Cardiac fibroblast (primary cell): ENCODE measurements at places on chromosomes 7 and 10.

DNA sequence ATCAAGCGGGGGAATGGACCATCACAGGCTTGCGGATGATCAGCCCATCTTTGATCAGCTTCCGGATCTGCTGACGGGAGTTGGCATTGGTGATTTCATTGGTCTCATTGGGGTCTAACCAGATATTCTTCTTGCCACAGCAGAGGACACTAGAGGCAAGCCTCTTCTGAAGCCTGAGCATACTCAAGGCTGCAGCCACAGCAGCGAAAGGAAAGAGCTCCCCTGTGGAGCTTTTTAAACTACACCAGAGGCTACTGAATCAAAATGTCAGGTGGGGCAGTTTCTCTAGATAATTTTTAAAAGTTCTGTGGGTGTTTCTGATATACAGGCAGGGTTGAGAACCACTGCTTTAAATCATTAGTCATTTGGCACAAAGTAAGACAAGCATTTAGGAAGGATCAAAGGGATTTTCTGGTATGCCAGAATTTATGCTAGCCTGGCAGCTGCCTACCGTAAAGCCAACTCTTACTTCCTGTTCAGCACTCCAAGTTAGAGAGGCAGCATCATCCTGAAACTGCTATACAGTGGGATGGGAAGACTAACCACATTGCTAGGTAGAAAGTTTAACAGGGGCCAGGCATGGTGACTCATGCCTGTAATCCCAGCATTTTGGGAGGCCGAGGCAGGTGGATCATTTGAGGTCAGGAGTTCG is 7.0 kb downstream of the NAPEPLD start:
- no peak for DNase-seq

DNA sequence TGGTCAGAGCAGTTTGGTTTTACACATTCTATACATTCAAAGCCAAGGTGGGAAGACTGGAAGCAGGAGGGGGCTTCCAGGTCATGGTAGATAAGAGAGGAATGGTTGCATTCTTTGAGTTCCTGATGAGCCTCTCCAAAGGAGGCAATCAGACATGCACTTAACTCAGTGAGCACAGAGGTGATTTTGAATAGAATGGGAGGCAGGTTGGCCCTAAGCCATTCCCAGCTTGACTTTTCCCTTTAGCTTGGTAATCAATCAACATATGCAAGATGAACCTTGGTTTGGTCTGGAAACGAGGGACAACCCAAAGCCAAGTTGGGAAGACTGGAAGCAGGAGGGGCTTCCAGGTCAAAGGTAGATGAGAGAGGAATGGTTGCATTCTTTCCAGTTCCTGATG is 31.4 kb downstream of the TCERG1L start:
- no peak for DNase-seq

GRCh38 chr10:46328853-46329689 is 42.3 kb downstream of the ANTXRL start:
- no peak for DNase-seq

- DNase-seq = peak; percentile 38
These were observed 49.5 kb downstream of the GNAI1 start for GRCh38 chr7:80183900-80184685.

GRCh38 chr7:34752929-34753328 is 94.9 kb downstream of the NPSR1 start:
- DNase-seq = no peak

- DNase-seq = no peak
These were observed 125.3 kb downstream of the SEC23IP start for GRCh38 chr10:120017733-120018417.

DNA sequence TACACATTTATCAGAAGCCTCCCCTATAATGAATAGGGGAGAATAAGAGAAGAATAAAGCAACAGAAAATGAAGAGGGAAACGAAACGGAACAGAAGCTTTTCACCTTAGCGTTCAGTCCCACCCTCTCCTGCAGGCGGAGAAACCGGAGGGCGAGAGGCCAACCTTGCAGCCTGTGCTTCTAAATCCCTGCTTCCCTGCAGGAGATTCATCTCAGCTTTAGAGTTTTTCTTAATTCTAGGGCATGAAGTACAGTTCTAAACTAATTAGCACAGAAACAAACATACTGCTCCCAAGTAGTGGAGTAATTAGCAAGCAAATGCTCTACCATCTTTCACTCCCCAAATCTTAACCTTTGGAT is 107.2 kb downstream of the CUBN start:
- DNase-seq = no peak
